GM13977 (cell line): ENCODE measurements at places on chromosomes 5 and 9.

DNA sequence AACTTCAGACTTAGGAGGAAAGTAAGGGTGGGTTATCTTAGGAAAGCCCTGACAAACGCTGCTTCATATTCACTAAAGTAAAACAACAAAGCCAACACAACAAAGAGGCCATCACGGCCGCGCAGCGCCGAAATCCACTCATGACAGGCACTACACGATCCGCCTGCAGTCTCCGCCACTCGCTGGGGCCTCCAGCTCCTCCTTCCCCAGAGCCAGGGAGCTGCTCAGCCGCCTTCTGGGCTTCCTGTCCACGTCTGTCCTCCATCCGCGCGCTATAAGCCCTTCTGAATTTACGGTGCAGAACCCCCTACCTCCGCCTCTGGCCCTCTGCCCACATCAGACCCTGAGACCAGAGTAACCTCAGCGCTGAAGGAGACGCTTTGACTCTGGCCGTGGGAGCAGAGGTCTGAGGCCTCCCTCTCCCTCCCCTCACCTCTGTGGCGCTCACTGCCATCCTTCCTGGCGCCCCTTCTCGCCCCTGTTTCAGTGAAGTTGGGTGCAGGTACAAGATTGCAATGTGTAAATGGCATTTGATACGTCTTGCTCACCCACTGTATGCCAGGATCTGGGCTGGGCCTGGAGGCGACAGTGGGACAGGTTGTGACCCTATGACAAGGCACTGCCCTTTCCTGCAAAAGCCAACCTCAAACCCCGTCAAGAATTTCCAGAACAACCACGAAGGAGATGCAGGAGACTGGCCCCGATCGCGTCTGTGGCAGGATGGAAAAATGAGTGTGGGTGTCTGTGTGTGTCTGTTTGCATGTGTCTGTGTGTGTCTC is 74.9 kb upstream of the PHYKPL start:
- DNase-seq: no peak

- DNase-seq: no peak
Measured at GRCh38 chr9:123329329-123329955, 26.6 kb upstream of the CRB2 start.

- no peak for DNase-seq
Measured at GRCh38 chr9:105329719-105330062, 85.2 kb downstream of the SLC44A1 start.

- DNase-seq: peak; percentile 78
Measured at GRCh38 chr5:172716796-172717313, 54.1 kb downstream of the DUSP1 start.

DNA sequence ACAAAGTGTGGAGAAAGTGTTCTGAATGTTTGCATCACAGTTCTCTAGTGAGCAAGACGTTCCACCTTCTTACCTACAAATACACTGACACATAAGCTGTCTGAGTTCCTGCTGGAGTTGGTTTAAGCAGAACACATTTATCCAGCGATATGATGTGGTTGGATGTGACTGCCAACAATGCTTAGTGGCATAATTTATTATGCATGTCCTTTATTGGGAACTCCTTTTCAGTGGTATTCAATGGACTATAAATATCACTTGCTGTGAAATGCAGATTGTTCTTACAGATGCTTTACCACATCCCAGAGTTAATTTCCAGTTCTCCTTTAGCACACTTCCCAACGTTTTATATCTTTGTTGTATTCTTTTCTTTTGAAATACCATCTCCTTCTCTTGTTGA is 222.2 kb downstream of the LURAP1L start:
- DNase-seq: no peak

- DNase-seq: no peak
Measured at GRCh38 chr5:122775550-122776542, 966 bp downstream of the SNX2 start.

DNA sequence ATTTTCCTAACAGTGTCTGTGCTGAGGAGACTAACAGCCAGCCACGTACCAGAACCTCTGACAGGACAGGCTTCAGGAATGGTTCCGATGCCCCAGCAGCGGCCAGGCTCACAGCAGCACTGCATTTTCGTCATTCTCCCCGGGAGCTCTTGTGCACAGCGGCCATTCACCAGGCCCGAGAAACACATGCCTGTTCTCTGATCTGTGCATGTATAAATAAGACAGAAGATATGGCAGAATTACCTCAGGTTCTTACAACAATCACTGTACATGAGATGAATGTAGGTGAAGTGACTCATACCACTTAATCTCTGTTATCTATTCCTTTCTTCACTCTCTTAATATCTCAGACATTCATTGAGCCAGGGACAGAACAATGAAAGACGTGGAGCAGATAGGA is 143.0 kb downstream of the FBN2 start:
- no peak for DNase-seq

- peak; percentile 42 for DNase-seq
Measured at GRCh38 chr5:170791325-170791954, 7.9 kb downstream of the GABRP start.

- no peak for DNase-seq
Measured at GRCh38 chr9:107016383-107016782, 153.4 kb downstream of the ZNF462 start.

- no peak for DNase-seq
Measured at GRCh38 chr9:115808108-115808507, 345.5 kb upstream of the PAPPA start.

- no peak for DNase-seq
Measured at GRCh38 chr9:90726215-90726614, 75.4 kb upstream of the SYK start.

DNA sequence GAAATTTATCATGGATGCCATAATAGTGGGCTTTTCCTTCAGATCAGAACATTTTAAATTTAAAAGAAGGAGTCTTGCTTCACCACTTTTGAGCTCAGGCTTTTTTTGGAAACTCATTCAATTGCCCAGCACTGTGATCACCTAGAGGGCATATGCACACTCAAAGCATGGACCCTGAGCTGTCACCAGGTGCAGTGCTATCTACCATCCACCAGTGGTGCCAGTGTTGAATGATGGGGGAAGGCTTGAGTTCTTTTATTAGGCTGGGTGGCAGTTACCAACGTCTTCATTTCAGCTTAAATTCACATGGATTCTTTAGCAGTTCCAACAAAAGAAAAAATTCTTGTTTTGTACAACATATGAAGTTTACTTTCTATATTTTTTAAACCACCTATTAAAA is 164.1 kb downstream of the CFAP90 start:
- no peak for DNase-seq

- DNase-seq: no peak
Measured at GRCh38 chr9:8613346-8613825, 813.8 kb upstream of the DMAC1 start.

DNA sequence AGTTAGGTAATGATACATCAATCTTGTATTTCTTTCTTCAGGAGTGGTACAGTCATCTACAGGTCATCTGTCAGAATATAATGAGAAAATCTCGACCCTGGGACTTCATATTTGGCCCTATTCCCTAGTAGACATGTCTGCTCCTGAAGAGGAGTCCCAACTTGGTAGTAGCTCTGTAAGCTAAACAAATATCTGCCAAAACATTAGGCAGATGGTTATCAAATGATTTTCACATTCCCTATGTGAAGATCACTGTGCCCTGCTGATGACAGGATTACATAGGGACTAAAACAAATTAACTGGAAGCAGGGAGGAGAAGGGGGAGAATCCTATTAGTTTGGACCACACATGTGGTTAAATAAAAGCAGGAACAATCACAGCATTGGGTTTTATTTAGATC is 138.6 kb upstream of the NFIB start:
- DNase-seq: no peak

DNA sequence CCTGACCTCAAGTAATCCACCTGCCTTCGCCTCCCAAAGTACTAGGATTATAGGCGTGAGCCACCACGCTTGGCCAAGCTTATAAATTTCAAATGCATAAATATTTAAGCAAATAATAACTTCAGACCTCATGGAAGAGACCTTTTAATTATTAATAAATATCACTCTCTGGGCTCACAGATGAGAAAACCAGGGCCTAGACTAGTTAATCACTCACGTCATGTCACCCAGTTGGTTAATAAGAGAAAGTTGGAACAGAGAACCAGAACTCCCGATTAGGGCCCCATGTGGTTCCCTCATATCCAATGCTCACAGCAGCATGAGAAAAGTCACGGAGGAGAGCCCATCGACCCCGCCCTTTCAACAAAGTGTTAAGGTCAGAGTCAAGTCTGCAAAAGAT is 79.3 kb downstream of the EPB41L4A start:
- no peak for DNase-seq

- no peak for DNase-seq
Measured at GRCh38 chr9:92324889-92325268, 271 bp downstream of the NOL8 start.

- no peak for DNase-seq
Measured at GRCh38 chr5:168916266-168916665, 337.1 kb upstream of the PANK3 start.

GRCh38 chr9:106228861-106229260 is 534.5 kb downstream of the TMEM38B start:
- no peak for DNase-seq

- DNase-seq: peak; percentile 4
Measured at GRCh38 chr9:93895535-93895934, 59.6 kb downstream of the BARX1 start.

GRCh38 chr5:157563373-157563928 is 12.1 kb downstream of the ADAM19 start:
- no peak for DNase-seq

- peak; percentile 15 for DNase-seq
Measured at GRCh38 chr9:69877852-69878514, 57.4 kb downstream of the CFAP95 start.

- DNase-seq: no peak
Measured at GRCh38 chr9:24296124-24296523, 249.6 kb downstream of the IZUMO3 start.

GRCh38 chr5:174626369-174626920 is 97.9 kb upstream of the MSX2 start:
- DNase-seq: no peak

- DNase-seq: no peak
Measured at GRCh38 chr5:123124126-123124858, 35.3 kb downstream of the PRDM6 start.

- no peak for DNase-seq
Measured at GRCh38 chr5:33929925-33930690, 6.1 kb upstream of the RXFP3 start.

DNA sequence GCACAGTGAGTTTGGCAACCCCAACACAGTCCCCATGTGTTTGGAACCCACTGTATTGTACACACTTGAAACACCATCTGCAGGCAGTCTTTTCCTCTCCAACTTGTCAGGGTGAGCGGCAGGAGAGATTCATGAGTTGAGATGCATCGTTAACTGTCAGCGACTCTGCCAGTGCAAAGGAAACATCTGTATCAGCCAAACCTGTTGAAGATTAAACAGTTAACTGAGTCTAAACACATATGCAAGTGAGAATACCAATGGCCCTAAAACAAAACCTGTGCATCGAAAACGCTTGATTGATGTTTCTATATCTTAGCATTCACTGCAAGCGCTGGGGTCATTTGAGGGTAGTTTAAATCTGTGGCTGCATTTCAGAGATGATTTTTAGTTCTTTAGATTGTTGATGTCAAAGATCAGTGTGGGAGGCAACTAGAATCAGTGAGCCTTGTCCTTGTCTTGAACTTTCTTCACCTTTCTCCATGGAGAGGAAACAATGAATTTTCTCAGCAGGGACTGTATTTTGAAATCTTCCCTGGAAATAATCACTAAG is 41.3 kb upstream of the PAM start:
- DNase-seq: no peak

GRCh38 chr9:24516463-24516862 is 29.2 kb downstream of the IZUMO3 start:
- no peak for DNase-seq
